Activated naive CD4-positive, alpha-beta T cell treated with anti-CD3 and anti-CD28 coated beads for 36 hours (primary cell): ENCODE measurements at places on chromosomes 5 and 9. TPM values are rescaled to one million over a fixed set of nuclear protein-coding genes. Genes with fewer than 3 reads are reported as not detected.
A peak's percentile ranks its signal among the peaks of the same experiment; 100 is the strongest.

DNA sequence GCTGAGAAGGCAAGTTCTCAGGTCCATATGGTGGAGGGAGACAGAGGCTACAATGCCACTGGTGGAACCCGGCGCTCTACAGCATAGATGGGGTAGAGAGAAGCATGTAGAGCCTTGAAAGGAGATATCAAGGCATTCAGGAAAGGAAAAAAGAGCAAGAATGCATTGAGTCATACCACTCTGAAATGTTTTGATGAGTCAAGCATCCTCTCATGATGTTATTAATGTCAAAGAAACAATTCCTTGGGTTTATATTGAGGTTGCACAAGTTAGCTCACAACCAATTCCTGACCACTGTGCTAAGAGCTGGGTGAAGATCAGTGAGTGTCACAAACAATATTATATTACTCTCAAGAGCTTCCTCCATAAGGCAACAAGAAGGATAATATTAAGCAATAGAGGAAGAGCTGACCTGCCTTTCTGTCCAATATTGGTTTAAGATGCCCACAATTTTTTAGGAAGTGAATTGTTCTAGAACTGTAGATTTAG, 178.0 kb downstream of the RFK start:
- H3K27me3 ChIP-seq: no peaks in the 10 kb centered on the region
- no peak for DNase-seq
- peaks cover 2% of the 10 kb centered on the region for H3K4me1 ChIP-seq
- no peak overlapping the region for H3K4me3 ChIP-seq
- H3K36me3 ChIP-seq: no peaks in the 10 kb centered on the region

DNA sequence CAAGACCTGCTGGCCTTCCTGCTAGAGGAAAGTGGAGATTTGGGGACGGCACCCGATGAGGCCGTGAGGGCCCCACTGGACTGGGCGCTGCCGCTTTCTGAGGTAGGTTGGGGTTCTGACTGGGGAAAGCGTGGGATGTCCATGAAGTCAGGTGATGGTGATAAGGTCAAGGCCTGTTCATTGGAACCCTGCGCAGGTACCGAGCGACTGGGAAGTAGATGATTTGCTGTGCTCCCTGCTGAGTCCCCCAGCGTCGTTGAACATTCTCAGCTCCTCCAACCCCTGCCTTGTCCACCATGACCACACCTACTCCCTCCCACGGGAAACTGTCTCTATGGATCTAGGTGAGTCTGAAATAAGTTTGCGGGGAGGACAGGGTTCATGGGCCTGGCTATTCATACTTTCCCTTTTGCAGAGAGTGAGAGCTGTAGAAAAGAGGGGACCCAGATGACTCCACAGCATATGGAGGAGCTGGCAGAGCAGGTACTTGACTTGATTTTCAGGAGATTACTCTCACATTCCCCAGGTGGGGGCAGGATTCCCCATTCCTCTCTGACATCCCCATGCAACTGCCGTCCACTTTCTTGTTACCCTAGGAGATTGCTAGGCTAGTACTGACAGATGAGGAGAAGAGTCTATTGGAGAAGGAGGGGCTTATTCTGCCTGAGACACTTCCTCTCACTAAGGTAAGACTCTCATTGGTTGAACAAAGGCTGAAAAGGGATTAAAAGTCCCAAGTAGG, 505 bp downstream of the CREB3 start:
- H3K4me3 ChIP-seq: peak overlapping the region; percentile 84
- peak overlapping the region; percentile 90 for H3K27ac ChIP-seq
- no peaks in the 10 kb centered on the region for H3K27me3 ChIP-seq
- peaks cover 16% of the 10 kb centered on the region for H3K4me1 ChIP-seq
- H3K36me3 ChIP-seq: peaks cover 9% of the 10 kb centered on the region

PRELID2 gene
- total RNA-seq: 0.17 TPM

STK10 gene
- total RNA-seq: 44.7 TPM

DNA sequence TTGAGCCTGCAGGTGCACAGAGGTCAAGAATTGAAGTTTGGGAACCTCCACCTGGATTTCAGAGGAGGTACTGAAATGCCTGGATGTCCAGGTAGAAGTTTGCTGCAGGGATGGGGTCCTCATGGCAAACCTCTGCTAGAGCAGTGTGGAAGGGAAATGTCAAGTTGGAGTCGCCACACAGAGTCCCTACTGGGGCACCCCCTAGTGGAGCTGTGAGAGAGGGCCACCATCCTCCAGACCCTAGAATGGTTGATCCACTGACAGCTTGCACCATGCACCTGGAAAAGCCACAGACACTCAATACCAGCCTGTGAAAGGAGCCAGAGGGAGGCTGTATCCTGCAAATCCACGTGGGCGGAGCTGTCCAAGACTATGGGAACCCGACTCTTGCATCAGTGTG, 78.0 kb downstream of the GABRA1 start:
- no peak overlapping the region for H3K4me3 ChIP-seq
- no peaks in the 10 kb centered on the region for H3K27me3 ChIP-seq
- H3K27ac ChIP-seq: no peak overlapping the region

- DNase-seq: peak; percentile 91
- H3K27ac ChIP-seq: no peak overlapping the region
- no peak overlapping the region for H3K4me3 ChIP-seq
- H3K4me1 ChIP-seq: peaks cover 13% of the 10 kb centered on the region
- no peaks in the 10 kb centered on the region for H3K36me3 ChIP-seq
These were observed 22.0 kb downstream of the ENHO start for GRCh38 chr9:34500623-34501267.

- H3K4me1 ChIP-seq: peaks cover 27% of the 10 kb centered on the region
- DNase-seq: no peak
- H3K36me3 ChIP-seq: peaks cover 50% of the 10 kb centered on the region
- H3K27me3 ChIP-seq: no peaks in the 10 kb centered on the region
- no peak overlapping the region for H3K4me3 ChIP-seq
These were observed 13.6 kb downstream of the GTF3C4 start for GRCh38 chr9:132683873-132684272.

ZNF354C gene
- total RNA-seq: 6.1 TPM

MED27 gene
- total RNA-seq: 31.3 TPM

- no peak overlapping the region for H3K4me3 ChIP-seq
- H3K27me3 ChIP-seq: no peaks in the 10 kb centered on the region
- H3K27ac ChIP-seq: no peak overlapping the region
- H3K4me1 ChIP-seq: peaks cover 40% of the 10 kb centered on the region
These were observed 16.2 kb upstream of the ERAP1 start for GRCh38 chr5:96823900-96824380.

C9orf50 gene
- not detected for total RNA-seq

GRCh38 chr9:81595887-81596543, 93.3 kb downstream of the TLE1 start:
- no peaks in the 10 kb centered on the region for H3K36me3 ChIP-seq
- H3K27ac ChIP-seq: no peak overlapping the region
- peaks cover 30% of the 10 kb centered on the region for H3K27me3 ChIP-seq
- no peak for DNase-seq
- H3K4me3 ChIP-seq: no peak overlapping the region

COL27A1 gene
- total RNA-seq: 10.6 TPM

GRCh38 chr9:82969291-82969690, 93.7 kb downstream of the RASEF start:
- no peaks in the 10 kb centered on the region for H3K36me3 ChIP-seq
- H3K4me3 ChIP-seq: no peak overlapping the region
- H3K27ac ChIP-seq: no peak overlapping the region

SLC45A2 gene
- total RNA-seq: not detected

OMD gene
- not detected for total RNA-seq

- peaks cover 11% of the 10 kb centered on the region for H3K4me1 ChIP-seq
- no peak overlapping the region for H3K27ac ChIP-seq
- H3K4me3 ChIP-seq: no peak overlapping the region
- no peaks in the 10 kb centered on the region for H3K27me3 ChIP-seq
- DNase-seq: peak; percentile 85
These were observed 7.7 kb downstream of the B4GALT7 start for GRCh38 chr5:177607452-177608192.

LURAP1L gene
- not detected for total RNA-seq

SMC2 gene
- total RNA-seq: 63.8 TPM
